ENCODE measurements at places on chromosomes 12 and 14.

DNA sequence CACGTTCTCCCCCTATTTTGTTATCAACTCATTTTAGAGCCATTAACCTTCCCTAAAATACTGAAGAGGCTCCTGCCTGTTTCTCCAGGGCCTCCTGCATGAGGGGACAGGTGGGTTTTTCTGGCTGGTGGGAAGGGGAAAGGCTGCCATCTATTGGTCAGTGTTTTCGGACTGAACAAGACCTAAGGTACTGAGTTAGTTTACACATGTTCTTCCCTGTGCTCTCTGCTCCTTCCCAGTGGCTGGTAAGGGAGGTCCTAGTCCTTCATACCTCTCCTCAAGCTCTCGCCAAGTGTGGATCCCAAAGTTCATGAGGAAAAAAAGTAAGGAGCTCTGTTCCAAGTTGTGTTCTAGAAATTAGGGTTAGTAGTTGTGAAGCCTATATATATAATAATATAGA lies 357.5 kb downstream of the FSCB start:
- DNase-seq = no peak

GRCh38 chr12:88726806-88727720 lies 146.8 kb upstream of the KITLG start:
- no peak for DNase-seq

- DNase-seq = no peak
Measured at GRCh38 chr14:72828604-72829003, 65.3 kb downstream of the DPF3 start.

GRCh38 chr12:117072736-117073490 lies 26.3 kb downstream of the TESC start:
- no peak for DNase-seq

- no peak for DNase-seq
Measured at GRCh38 chr12:88428350-88428749, 151.9 kb downstream of the KITLG start.

GRCh38 chr12:96271469-96272199 lies 77.5 kb downstream of the ELK3 start:
- no peak for DNase-seq

- DNase-seq = no peak
Measured at GRCh38 chr12:70045514-70045913, 197.7 kb upstream of the CNOT2 start.

- no peak for DNase-seq
Measured at GRCh38 chr14:93957751-93958566, 18.4 kb downstream of the ASB2 start.

GRCh38 chr12:96371138-96371789 lies 29.0 kb downstream of the CDK17 start:
- no peak for DNase-seq

DNA sequence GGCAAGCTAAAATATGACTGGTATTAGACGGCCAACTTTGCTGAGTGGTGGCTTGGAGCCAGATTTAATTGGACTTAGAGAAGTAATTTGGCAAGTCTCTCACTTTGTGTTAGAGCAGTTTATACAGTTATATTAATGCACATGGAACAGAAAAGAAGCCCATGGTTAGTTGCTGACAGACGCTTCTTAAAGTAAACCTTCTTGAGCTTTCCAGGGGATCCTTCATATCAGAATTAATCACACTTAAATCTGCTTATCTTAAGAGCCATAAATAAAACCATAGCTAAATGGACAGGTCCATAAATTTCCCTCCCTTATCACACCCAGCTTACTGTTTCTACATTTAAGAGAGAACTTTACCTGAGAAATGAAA lies 9.6 kb downstream of the GSG1 start:
- no peak for DNase-seq

- DNase-seq = no peak
Measured at GRCh38 chr12:119334430-119335170, at the start of gene CCDC60. Gene CCDC60, plus strand, starts transcription at chr12:119334729. Its CDS starts 448 bp downstream, at chr12:119335177.

DNA sequence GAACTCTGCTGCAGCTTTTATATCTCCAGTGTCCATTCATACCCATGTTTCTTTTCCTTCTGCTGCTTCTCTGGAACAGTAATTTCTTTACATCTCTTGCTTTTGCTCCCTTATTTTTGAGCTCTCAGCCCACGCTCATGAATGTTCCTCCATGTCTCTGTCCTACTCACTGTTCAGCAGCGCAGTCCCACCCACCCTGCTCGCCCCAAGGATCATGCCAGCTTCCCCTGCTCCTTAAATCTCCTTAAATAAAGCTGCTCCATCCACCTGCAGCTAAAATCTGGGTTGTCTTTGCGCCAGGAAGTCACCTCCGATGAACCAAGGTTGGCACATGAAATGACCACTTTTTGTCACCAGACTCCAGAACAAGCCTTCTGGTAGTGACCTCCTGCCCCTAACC lies 201.1 kb upstream of the RGS6 start:
- DNase-seq = no peak

DNA sequence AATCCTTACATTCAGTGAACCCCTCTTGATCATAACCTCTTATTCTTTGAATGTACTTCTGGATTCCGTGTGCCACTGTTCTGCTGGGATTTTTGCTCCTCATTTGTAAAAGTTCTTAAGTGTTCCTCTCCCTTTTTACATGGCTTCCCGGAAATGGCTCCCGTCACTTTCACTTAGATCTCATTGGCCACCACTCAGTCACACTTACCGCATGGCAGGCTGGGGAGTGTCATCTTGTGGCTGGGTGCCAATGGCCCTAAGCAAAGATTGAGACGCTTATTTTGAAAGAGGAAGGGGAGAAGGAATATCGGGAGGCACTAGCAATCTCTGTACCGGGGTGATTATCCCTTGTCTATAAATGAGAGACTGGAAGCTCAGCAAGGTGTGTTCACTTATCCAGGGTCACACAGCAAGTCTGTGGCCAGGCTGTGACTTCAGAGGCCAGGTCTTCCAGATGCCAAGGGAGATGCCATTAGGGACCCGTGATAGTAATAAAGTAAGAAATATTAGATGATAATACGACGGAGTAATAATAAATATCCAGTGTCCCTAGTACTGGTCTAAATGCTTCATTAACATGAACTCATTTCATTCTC lies 68.8 kb downstream of the RNFT2 start:
- no peak for DNase-seq

DNA sequence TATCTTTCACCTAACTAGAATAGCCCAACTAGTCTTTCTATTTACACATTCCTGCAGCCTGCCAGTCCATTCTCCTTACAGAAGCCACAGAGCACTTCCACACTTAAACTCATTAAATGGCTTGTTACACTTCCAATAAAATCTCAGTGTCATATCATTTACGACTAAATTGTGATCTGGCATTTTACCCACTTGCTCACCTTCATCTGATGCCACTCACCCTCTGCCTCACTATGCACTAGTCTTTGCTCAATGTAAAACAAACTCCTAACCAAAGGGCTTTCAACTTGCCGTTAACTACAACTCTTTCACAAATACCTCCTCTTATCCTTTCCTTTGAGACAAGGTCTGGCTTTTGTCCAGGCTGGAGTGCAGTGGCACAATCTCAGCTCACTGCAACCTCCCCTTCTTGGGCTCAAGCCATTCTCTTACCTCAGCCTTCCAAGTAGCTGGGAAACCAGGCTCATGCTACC lies 24.1 kb downstream of the YAF2 start:
- DNase-seq = no peak

DNA sequence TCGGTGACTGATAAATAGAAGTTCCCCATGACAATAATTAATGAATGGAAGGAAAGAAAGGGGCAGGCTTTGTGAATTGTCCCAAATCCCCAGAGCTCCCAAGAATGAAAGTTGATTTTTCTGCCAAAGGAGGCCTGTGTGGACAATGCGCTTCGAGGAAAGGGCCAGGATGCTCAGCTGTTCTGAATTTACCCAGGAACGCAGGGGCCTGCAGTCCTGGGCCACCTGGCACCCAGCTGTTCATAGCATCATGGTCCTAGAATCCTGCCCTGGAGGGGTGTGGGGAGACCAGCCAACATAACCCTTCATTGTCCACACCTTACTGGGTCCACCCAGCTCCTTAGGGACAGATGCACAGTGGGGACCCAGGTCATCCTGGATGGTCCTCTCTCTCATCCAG lies 587.5 kb downstream of the BCL11B start:
- no peak for DNase-seq

DNA sequence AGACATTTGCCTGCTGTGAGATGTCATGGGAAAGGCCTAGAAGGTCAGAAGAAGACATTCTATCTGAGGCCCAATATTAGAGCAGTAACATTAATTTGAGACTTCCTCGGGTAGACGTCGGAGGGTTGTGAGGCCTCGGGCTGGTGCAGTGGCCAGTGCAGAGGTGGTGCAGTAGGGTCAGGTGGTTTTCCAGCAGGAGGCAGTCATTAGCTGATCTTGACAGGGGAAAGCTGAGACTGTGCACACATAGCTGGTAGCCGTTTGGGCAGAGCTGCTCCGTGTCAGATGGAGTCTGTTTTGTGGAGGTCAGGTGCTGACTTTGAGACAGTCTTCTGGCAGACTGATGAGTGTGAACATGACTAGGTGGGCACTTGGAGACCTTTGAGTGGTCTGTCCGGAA lies 65.7 kb upstream of the ASPG start:
- no peak for DNase-seq

- DNase-seq = no peak
Measured at GRCh38 chr12:5317556-5317955, 114.4 kb upstream of the NTF3 start.

GRCh38 chr14:81009346-81009745 lies 53.9 kb downstream of the TSHR start:
- no peak for DNase-seq

GRCh38 chr12:90261283-90261682 lies 552.6 kb upstream of the ATP2B1 start:
- no peak for DNase-seq

GRCh38 chr12:66154776-66155175 lies 15.0 kb downstream of the TMBIM4 start:
- DNase-seq = no peak

DNA sequence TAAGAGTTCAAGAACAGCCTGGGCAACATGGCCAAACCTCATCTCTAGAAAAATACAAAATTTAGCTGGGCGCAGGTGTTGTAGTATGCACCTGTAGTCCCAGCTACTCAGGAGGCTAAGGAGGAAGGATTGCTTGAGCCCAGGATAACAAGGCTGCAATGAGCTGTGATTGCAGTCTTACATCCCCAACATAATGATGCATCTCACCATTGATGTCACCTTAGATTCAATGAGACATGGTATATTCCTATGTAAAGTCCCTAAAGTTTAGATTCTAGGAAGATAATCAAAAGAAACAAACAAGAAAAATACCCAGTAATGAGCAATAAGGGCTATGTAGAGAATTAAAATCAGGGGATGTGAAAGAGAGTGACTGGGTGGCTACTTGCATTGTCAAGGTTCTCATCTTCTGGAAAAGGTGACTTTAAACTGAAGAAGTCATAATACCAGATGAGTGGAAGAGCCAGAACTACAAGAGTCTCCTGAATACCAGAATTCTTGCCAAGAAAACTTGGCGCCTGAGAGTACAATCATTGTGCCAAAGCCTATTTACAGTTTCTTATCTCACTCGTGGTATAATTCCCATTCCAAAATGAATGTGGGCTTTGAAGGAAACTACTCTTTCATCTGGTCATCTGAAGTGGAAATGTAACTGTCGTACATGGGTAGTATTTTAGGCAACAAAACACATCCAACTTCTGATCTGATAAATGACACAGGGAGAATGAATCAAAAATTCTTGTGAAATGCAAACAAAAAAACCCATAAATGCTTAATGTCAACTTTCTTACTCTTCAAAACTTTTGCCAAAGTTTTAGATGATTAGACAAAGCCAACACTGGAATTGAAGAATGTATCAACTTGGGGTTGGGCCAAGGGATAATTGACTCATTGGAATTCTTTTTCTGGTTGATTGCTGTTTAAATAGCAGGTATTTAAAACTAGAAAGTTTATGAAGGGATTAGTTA lies 81.1 kb upstream of the ST8SIA1 start:
- no peak for DNase-seq

GRCh38 chr14:102726191-102726949 lies 50.9 kb upstream of the TRAF3 start:
- no peak for DNase-seq

DNA sequence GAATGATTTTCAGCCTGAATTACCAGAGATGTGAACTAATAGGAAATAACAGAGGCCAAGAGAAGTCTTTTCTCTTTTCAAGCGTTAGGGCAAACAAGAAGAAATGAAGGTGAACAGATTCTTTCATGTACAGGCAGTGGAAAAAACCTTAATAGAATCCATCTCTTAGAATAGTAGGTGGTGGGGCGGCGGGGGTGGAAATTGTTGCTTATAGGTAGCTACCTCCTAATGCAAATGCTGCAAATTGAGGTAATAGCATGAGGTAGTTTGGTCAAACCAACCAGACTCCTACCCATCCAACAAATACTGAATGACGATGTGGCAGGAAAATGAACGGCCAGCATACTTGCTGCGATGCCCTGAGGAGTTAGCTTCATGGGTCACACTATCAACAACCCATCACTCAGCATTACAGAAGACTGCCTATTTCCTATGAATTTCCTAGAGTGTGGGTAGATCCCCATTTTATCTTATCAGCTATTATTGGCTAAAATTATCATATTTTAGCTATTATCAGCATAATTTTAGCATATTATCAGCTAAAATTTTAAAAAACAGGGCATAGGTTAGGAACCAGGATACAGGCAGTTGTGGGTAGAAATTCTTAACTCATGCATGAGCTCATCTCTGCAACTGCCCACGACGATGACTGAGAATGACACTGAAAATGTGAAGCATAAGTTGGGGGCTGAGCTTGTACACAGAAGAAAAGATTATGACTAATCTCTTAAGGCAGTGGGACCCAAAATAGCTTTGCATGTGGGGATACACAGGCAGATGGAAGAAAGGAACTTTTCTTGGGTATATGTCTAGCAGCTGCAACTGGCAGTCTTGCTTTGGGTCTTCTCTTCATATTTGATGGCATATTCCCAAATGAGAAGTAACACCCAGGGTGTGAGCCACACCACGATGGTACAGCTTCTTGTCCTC lies 68.7 kb downstream of the NIN start:
- no peak for DNase-seq

DNA sequence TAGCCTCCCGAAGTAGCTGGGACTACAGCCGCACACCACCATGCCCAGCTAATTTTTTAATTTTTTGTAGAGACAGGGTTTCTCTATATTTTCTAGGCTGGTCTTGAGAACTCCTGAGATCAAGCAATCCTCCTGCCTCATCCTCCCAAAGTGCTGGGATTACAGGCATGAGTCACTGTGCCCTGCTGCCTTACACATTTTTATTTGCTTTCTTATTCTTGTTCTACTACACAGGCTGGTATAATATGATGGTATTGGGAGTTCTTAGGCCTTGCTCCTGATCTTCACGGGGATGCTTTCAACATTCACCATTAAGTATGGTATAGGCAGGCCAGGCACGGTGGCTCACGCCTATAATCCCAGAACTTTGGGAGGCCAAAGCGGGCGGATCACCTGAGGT lies 21.2 kb downstream of the DGLUCY start:
- DNase-seq = no peak

GRCh38 chr14:55131370-55132137 lies 2.5 kb downstream of the LGALS3 start:
- no peak for DNase-seq

GRCh38 chr12:7693793-7694192 lies 1.8 kb downstream of the GDF3 start:
- DNase-seq = no peak

DNA sequence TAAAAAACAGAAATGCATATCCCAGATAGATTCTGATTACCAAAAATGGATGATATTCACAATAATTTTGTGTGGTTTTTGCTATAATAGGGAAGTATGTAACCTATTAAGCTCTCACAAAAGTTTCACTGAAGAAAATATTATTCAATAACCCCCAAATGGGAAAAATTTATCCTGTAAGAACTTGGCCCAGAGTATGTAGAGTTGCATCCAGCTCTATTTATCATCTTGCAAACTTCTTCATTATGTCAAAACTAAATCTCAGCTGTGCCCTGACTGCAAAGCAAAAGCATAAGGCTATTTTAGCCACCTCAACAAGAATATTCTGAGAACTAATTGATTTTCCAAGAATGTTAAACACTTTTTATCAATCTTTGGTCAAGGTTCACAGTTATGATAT lies 199.2 kb downstream of the PAX9 start:
- no peak for DNase-seq
